Prostate gland (tissue), 2 donors: ENCODE measurements at places on chromosomes 3 and 15. TPM values are rescaled to one million over a fixed set of nuclear protein-coding genes. Genes with fewer than 3 reads are reported as not detected.

Gene LIPC
- total RNA-seq: 0.14 TPM

Gene TRMT10C
- 13.9 TPM for total RNA-seq

Gene KNG1
- total RNA-seq: not detected

Gene ZSCAN29
- 18.3 TPM for total RNA-seq

Gene LHFPL4
- 0.28 TPM for total RNA-seq

Gene ZNF80
- total RNA-seq: 0.62 TPM

Gene SENP2
- 27.0 TPM for total RNA-seq

Gene ACOX2
- total RNA-seq: 19.7 TPM

Gene TTLL13
- 0.51 TPM for total RNA-seq

Gene SLC9A9
- 23.6 TPM for total RNA-seq

Gene OR5K2
- total RNA-seq: not detected

Gene NT5DC2
- 117 TPM for total RNA-seq

Gene SCN11A
- 0.09 TPM for total RNA-seq

Gene CIB2
- total RNA-seq: 16.7 TPM

Gene XYLB
- 4.9 TPM for total RNA-seq

Gene CLN6
- 22.7 TPM for total RNA-seq

Gene CLDN18
- total RNA-seq: not detected

Gene EIF4G1
- total RNA-seq: 370 TPM

Gene SI
- 0.40 TPM for total RNA-seq

Gene ISLR2
- 1.9 TPM for total RNA-seq

Gene ST8SIA2
- total RNA-seq: 2.3 TPM

Gene DZIP1L
- 10.2 TPM for total RNA-seq

Gene CASR
- total RNA-seq: 1.2 TPM

Gene SSUH2
- total RNA-seq: 2.6 TPM

Gene HES1
- 92.4 TPM for total RNA-seq

Gene TF
- total RNA-seq: 57.9 TPM

Gene FEZF2
- 0.62 TPM for total RNA-seq

Gene SLC28A1
- total RNA-seq: not detected

Gene SAMMSON
- total RNA-seq: 2.8 TPM

Gene DVL3
- total RNA-seq: 61.7 TPM

Gene SLC12A6
- 36.8 TPM for total RNA-seq

Gene MCCC1
- 54.6 TPM for total RNA-seq

Gene CFAP161
- total RNA-seq: not detected

Gene GPR27
- 11.2 TPM for total RNA-seq

Gene SLC6A20
- 1.6 TPM for total RNA-seq

Gene SPSB4
- not detected for total RNA-seq

Gene GOLGA6L7
- 2.7 TPM for total RNA-seq
